ENCODE measurements at places on chromosomes 1 and 21.

DNA sequence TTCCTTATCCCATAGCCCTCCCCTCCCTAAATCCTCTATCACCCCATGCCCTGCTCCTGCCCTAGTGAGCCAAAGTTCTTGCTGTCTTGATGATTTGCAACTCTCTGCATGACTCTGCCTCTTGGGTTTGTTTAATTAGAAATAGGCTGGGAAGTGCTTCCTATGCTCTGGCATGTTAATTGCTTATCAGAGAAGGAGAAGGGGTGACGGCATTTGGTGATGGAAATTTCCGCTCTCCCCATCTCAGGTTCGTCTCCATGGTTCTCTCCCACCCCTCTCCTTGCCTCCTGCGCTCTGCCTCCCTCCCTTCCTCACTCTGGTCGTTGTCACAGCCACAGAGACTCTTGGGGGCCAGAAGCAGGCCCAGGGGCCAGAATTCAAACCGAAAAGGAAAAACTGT is 68.9 kb downstream of the LRRN2 start:
- no peak for DNase-seq

GRCh38 chr1:181091309-181092040 is 3.0 kb downstream of the IER5 start:
- no peak for DNase-seq

DNA sequence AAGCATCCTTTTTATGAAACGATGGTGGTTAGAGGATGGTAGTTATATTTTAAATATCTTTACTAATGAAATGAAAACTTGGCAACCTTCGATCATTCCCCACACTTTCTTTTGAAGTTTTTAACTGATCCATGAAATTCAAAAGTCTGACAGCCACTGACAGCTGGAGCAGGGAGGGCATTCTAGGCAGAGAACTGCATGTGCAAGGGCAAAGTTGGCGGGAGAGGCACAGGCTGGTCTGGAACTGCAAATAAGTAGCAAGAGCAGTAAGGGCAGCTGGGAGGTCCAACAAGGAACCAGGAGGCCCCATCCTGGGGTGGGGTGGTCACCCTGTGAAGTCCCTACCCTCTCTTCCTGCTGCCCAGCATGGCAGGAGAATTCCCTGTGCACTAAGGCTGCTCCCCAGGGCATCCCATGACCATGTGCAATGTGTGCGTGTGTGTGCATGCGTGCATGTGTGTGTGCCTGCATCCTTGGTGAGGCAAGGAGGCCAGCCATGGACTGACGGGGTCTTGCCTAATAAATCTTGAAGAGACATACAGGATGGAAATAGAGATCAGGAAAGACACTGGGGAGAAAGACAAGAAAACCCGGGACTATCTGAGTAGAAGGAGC is 33.1 kb upstream of the FOXO6 start:
- DNase-seq = no peak

DNA sequence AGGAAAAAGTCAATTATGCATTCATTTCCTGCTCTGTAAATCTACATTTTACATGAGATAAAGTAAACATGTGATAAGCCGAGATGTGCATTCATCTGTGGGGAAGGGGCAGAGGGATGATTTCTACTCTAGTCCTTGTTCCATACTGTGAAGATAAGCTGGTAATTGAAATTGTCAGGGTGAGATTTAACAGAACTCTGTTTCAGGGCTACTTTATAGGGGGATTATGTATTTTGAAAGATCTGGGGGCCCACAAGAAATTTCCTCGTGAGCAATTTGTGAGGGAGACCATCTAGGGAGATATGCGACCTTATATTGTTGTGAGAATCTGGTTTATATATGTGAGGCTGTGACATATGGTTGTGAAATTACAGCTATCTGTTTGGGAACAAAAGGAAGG is 73.1 kb upstream of the KCNK1 start:
- no peak for DNase-seq

Data from fibroblast of skin of right quadriceps (primary cell).